ENCODE measurements at places on chromosomes 13 and 19. TPM values are rescaled to one million over a fixed set of nuclear protein-coding genes. Genes with fewer than 3 reads are reported as not detected.

DNA sequence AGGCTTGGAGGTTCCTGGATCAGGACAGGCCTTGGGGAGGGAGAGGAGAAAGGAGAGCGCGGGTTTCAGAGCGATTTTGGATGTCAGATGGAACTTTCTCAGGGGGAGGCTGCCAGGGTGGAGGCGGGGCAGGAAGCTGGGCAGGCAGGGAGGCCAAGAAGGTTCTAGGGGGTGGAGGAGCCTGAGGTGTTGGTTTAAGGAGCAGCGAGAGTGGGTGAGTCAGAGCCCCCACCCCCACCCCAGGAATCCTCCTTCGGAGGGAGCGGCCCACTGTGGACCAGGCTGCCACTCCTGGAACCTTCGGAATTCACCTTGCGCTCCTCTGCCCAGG, 15.9 kb upstream of the NOP53 start:
- DNase-seq, result no peak

GRCh38 chr13:30666113-30666512, 48.4 kb downstream of the USPL1 start:
- no peak for DNase-seq

GRCh38 chr13:99965329-99966000, 6.1 kb downstream of the ZIC5 start:
- no peak for DNase-seq

DNA sequence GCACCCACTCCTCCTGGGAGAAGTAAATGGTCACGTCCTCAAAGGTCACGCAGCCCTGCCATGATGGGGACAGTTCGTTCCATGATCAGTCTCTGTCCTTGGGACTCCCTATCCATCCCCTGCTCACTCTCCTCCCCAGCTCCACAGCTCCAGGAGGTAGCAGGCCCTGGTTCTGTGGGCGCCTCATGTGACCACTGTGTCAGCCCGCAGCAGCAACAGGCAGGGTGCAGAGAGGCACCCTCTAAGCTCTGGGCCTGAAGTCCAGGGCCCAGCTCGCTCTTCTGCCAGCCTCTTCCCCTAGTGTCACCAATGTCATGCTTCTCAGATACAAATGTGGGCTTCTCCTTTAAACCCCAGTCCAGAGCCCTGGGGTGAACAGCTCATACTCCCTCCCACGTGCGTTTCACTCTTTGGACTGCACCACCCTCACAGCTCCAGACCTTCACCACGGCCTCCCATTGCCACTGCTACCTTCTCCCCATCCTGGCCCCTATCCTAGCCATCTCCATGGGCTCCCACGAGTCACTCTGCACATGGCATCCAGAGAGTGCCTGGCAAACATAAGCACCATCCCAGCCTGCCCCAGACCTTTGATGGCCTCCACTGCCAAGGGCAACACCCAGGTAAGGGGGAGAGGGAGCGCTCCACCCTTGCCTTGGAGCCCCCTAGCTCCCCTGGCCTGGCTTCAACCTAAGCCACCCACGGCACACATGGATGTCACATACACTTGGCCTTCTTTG, 2.9 kb downstream of the ZNF792 start:
- DNase-seq, result no peak

DNA sequence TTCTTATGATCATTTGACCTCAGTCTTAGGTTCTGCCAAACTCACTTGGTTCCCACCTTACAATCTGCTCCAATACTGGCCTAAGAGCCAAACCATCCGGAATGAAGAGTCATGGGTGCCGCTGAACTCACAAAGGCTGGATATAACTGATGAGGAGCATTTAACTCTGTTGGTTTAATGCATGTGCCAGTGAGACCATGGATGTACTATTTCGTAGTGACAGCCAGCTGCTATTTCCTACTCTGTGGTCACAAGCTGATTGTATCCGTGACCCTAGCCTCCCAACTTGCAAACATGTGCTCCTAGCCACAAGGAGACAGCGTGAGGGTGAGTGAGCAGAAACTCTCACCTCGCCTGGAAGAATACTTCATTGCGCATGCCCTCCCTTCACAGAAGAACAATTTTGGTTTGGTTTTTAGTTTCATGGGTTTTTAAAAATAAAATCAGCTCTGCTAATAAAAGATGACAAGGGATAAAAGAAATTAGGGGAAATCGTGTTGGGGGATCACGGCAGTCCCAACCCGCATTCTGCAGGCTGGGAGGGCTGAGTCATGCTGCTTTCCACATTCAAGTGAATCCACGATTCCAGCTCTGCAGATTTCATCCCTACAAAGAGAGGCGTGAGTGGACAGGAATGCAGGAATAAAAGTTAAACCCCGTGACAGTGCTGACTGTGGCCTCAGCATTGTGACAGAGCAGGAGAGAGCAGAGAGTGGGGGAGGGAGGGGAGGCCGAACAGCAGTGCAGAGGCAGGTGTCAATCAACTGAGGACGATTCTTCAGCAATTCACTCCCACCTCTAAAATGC, 66.8 kb upstream of the RAP2A start:
- no peak for DNase-seq

DNA sequence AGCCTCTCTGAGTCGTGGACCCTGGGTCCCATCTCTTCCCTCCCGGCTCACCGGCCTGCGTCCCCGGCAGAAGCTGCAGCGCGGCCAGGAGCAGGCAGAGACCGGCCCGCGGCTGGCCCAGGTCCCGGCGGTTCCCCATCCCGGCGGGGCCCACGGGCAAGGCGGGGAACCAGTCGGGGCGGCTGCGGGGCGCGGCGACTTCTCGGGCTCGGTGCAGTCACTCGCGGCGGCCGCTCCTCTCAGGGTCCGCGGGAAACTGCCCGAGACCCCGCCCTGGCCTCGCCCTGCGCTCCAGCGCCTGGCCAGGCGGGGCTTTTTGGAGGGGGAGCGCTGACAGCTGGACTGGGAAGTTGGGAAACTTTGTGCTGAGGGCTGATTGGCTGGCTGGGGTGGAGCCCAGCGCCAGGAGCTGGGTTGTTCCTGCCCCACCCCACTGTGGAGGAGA, at the start of gene COL5A3:
COL5A3 (minus strand) TSS at position 258 of the 445 bp plus-strand sequence; CDS start at position 139, 119 bp downstream.
- no peak for DNase-seq

- no peak for DNase-seq
Observed at GRCh38 chr13:32134241-32135055, 102.9 kb downstream of the FRY start.

GRCh38 chr13:32674503-32674902, 88.3 kb downstream of the PDS5B start:
- no peak for DNase-seq

FAM216B gene
- total RNA-seq, result not detected

DNA sequence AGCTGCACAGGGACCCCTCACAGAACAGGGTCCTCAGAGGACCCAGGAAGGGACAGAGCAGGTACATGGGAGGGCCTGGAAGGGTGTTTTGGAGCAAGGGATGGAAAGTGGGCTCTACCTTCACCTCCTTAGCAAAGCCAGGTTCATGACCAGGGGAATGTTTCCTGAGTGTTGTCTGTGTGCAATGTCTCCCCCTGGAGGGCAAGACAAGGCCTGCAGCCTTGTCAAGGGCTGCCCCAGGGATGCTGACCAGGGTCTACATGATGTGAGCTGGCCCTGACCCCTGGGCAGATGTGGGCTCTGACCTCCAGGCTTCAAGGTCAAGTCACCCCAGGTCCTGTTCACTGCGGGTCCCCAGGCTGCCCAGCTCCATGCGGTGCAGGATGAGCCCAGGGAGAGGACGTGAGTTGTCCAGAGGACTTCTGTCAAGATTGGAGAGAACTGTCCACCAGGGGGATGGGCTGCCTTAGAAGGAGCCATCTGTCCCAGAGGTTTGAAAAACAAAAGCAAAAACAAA, 1.0 kb upstream of the CEACAM1 start:
- peak; percentile 80 for DNase-seq

DNA sequence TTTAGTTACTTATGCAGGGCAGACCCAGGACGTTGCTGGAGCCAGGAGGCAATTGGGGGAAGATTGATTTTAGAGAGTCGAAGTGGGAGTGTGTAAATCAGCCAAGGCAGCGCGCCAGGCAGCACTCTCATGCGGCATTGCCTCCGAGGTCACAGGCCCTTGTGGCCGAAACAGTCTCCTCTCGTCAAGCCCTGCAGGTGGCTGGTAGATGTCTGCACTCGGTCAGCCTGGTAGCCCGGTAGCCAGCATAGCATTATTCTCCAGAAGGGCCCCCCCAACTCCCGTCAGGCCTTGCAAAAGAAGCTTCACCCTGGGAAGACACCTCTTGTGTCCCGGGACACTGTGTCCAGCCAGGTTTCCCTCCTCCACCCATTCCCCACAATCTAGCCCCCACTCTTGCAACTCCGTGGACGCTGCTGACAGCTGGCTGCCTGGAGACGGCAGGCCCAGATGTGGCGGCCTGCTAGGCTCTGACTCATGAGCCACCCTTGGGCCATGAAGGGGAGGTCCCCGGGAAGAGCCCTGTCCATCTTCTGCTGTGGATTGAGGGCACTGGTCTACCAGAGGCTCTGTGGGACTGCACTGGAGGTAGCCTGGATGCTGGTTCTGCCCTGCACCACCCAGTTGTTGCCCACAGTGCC, 2.6 kb upstream of the PEPD start:
- DNase-seq, result no peak

- no peak for DNase-seq
Observed at GRCh38 chr13:39496506-39496905, 106.5 kb downstream of the LHFPL6 start.

DNA sequence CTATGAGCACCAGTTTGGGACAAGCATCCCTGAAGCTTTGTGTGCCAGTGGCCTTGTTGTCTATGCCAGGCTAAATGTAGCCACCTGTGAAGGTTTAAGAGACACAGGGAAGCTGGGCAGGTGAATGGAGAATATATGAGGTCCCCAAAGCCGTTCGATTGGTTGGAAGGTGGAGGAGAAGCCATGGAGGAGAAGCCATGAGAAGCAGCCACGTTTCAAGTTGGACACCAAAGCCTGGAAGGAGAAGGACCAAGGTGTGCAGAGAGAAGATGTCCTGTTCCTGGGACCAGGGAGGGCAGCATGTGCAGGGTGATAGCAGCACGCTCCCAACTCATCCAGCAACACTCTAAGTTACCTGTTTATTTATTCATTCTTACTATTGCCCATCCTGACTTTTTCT, 432.3 kb upstream of the TSHZ3 start:
- no peak for DNase-seq

DNA sequence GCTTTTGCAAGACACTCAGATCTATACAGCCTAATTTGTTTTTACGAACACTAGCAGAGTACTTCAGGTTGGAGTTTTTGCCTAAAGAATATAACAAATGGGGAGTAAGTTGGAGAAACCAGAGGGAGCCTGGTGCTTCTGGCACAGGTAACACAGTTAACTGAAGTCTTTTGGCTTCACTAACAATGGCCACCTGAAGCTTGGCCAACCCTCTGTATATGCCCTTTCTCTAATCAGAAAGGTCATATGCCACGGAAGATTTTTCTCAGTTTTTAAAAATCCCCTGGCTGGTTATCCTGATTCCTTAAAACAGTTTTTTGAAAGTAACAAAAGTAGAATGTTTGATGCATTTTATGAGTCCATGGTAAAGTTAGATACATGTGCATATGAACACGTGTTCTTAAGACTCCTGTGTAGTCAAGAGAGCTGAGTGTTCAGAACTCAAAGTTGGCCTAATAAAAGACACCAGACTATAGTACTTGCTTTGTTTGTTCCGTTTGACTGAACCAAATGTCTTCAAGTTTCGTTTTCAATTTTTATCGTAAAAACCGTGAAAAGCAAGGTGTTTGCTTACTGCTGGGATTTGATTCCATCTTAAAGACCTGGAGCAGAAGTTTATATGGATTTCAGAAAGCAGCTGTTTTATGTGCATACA, 137.5 kb downstream of the KCNRG start:
- DNase-seq, result no peak

NLRP4 gene
- not detected for total RNA-seq

DNA sequence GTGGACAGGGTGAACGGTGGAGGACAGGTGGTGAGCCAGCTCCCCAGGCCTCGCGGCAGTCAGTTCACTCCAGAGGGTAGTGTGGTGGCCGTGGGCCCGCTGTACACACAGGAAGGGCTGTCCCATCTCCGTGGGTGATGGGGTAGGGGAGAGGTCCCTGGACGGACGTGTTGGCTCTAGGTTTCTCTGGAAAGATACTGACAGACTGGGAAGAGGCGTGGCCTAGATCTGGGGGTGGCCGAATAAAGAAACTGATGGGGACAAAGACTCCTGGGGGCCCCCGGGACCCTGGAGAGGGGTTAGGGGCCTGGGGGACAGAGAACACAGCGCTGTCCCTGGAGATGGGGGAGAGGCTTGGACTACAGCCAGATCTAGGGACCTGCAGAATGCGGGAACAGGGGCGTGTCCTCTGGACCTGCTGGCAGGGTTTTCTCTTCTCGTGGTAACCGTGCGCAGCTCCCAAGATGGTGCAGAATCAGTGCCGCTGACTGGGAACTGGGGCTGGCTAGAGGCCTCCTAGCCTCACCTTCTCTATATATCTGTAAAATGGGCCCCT, 4.0 kb upstream of the PRAM1 start:
- peak; percentile 28 for DNase-seq

PROZ gene
- total RNA-seq, result not detected

- no peak for DNase-seq
Observed at GRCh38 chr13:43676320-43676719, 110.5 kb downstream of the ENOX1 start.

GRCh38 chr19:47255879-47256692, at the start of gene CCDC9:
Gene CCDC9, plus strand, starts transcription at chr19:47256525. Its CDS starts 1,876 bp downstream, at chr19:47258401.
- peak; percentile 96 for DNase-seq

DNA sequence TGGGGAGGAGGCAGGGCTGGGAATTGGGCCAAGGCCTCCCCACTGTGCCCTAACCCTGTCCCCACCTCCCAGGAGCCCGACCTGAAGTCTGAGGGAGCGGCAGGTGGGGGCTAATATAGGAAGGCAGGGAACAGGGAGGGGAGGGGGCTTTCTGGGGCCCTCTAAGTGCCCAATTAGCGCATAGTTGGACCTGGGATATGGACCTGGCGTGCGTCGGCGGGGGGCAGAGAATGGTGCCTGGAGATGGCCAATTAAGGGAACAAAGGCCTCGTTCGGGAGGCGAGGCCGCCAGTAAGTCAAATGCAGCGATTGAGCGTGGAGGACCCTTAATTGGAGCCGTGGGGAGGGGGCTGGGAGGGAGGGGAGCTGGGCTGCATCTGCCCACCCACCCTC, at the start of gene C19orf85:
C19orf85 (minus strand) TSS at position 90 of the 393 bp plus-strand sequence. CDS start 197 bp downstream, outside the sequence.
- DNase-seq, result no peak

Data from activated naive CD8-positive, alpha-beta T cell treated with anti-CD3 and anti-CD28 coated beads, Interleukin-2, amount 10 ng/mL, durations not matched to agents 7 days and 5 days (primary cell).